ENCODE measurements at places on chromosomes 5 and 9. TPM values are rescaled to one million over a fixed set of nuclear protein-coding genes. Genes with fewer than 3 reads are reported as not detected.

- no peak overlapping the region for H3K4me3 ChIP-seq
- H3K27me3 ChIP-seq: no peaks in the 10 kb centered on the region
- no peak for DNase-seq
Measured at GRCh38 chr9:4404156-4404555, 86.1 kb upstream of the SLC1A1 start.

GRCh38 chr9:110298043-110298605 lies 39.5 kb downstream of the TXNDC8 start:
- no peak overlapping the region for H3K4me3 ChIP-seq
- no peak overlapping the region for H3K27ac ChIP-seq
- H3K4me1 ChIP-seq: no peaks in the 10 kb centered on the region
- DNase-seq: no peak
- no peaks in the 10 kb centered on the region for H3K27me3 ChIP-seq

GRCh38 chr9:7121055-7121454 lies 363.3 kb downstream of the KDM4C start:
- H3K27ac ChIP-seq: no peak overlapping the region
- no peak overlapping the region for H3K4me3 ChIP-seq
- DNase-seq: no peak
- no peaks in the 10 kb centered on the region for H3K27me3 ChIP-seq

DNA sequence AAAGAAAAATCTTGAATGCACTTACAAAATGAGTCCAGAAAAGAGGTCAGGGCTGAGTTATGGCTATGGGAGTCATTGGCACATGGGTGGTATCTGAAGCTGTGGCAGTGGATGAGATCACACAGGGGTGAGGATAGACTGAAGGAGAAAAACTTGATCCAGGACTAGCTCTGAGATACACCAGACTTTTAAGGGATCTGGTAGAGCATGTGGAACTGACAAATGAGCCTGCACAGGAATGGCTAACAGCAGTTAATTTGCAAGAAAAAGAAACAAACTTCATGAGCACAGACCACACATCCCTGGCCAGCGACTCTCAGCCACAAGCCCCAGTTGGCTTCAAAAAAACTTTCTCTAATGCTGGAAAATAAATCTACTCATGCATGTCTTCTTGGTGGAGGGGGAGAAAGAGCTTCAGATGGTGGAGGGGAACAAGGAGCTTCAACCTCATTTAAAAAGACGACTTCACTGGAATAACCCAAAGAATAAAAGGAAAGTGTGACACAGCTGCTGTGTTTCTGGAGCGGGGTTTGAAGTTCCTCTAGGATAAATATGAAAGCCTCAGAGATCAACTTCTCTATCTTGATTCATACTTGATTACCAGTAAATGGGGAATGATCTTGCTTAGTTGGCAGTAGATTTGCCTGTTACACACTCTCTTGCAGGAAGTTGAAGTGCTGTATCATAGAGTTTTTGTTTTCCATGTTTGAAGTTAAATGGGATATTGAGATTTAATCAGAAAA lies 33.6 kb downstream of the TNFAIP8 start:
- peaks cover 19% of the 10 kb centered on the region for H3K36me3 ChIP-seq
- H3K4me3 ChIP-seq: peak overlapping the region; percentile 26
- H3K27me3 ChIP-seq: no peaks in the 10 kb centered on the region
- H3K27ac ChIP-seq: no peak overlapping the region
- H3K4me1 ChIP-seq: peaks cover 40% of the 10 kb centered on the region

GRCh38 chr9:86978922-86979474 lies 31.7 kb upstream of the GAS1 start:
- peaks cover 46% of the 10 kb centered on the region for H3K4me1 ChIP-seq
- no peak overlapping the region for H3K4me3 ChIP-seq
- no peak for DNase-seq
- no peak overlapping the region for H3K27ac ChIP-seq

DNA sequence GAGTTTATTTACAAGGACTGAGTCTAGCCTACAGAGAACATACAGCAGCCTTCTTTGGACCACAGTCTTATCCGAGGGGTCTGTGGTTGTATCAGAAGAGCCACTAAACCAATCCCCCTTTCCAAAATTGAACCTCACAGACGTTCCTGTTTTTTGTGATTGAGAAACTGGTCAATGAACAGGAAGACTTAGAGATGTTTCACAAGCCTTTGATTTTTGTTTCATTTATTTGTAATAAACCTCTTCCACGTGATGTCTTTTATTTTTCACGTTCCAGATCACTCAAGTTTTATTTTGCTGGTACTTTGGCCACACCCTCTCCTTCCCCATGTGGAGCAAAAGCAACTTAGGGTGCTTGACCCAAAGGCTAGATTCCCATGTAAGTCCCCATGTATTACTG lies 16.1 kb downstream of the CCT5 start:
- peaks cover 25% of the 10 kb centered on the region for H3K36me3 ChIP-seq
- H3K27ac ChIP-seq: no peak overlapping the region
- no peak for DNase-seq
- H3K4me3 ChIP-seq: no peak overlapping the region

- DNase-seq: no peak
- peaks cover 8% of the 10 kb centered on the region for H3K4me1 ChIP-seq
- H3K4me3 ChIP-seq: no peak overlapping the region
- no peak overlapping the region for H3K27ac ChIP-seq
- H3K36me3 ChIP-seq: no peaks in the 10 kb centered on the region
- no peaks in the 10 kb centered on the region for H3K27me3 ChIP-seq
Measured at GRCh38 chr9:8560560-8561525, 761.3 kb upstream of the DMAC1 start.

- DNase-seq: no peak
- no peaks in the 10 kb centered on the region for H3K4me1 ChIP-seq
- H3K4me3 ChIP-seq: no peak overlapping the region
- H3K36me3 ChIP-seq: peaks cover 42% of the 10 kb centered on the region
- H3K27ac ChIP-seq: no peak overlapping the region
- H3K27me3 ChIP-seq: no peaks in the 10 kb centered on the region
Measured at GRCh38 chr9:85978496-85978895, 37.5 kb downstream of the NAA35 start.

DNA sequence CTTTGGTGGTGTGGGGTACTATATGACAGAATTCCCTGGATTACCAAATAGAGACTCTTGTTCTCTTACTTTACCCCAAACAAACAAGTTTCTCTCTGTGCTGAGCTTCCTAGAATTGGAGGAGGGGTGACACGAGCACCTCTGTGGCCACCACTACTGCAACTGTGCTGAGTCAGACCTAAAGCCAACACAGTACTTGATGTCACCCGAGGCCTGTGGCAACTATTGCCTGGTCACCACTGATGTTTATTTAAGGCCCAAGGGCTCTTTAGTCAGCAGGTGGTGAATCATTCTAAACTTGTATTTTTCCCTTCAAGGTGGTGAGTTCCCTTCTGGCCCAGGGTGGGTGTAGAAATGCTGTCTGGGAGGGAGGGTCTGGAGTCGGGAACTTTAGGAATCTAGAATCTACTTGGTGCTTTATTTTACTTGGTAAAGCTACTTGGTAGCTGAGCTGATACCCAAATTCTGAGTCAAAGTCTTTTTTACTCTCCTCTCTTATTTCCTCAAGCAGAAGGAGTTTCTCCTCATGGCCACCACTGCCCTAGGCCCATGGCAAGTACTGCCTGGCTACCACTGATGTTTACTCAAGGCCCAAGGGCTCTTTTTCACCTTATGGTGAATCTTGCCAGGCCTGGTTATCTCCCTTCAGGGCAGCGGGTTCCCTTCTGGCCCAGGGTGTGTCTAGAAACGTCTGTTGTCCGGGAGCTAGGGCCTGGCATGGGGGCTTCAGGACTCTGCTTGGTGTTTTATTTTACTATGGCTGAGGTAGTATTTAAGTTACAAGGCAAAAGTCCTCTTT lies 9.8 kb downstream of the LURAP1L start:
- DNase-seq: no peak
- H3K36me3 ChIP-seq: peaks cover 27% of the 10 kb centered on the region
- H3K4me3 ChIP-seq: peak overlapping the region; percentile 5

DNA sequence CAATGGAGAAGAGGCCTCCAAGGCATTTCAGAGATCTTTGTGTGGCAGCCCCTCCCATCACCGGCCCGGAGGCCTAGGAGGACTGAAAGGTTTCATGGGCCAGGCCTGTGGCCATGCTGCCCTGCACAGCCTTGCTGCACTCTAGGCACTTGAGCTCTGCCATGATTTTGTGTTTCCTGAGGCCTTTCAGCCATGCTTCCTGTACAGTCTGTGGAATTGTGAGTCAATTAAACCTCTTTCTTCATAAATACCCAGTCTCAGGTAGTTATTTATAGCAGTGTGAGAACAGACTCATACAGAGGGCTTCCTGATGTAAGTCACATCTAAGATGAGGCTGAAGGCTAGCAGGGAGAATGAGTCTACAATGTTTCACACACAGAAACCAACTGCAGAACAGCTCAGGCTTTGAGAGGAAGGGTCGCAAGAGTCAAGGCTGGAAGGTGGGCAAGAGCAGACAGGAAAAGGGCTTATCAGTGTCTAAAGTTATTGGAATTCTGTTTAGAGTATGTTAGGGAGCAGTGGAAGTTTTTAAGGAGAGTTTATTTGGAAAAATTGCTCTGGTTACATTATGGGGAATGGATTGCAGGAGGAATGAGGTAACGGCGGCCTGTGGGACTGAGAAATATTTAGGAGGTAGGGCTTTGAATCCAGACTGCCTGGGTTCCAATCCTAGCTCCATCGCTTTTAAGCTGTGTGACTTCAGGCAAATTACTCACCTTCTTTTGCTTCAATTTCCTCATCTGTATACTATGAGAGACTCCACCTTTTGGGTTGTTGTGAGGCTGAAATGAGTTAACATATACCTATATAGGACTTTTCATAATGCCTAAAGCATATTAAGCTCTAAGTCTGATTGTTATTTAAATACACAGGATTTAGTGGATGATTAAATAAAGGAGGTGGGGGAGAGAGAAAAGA lies 291.2 kb downstream of the CWC27 start:
- no peak for DNase-seq
- H3K27me3 ChIP-seq: no peaks in the 10 kb centered on the region
- H3K27ac ChIP-seq: no peak overlapping the region
- no peaks in the 10 kb centered on the region for H3K36me3 ChIP-seq
- peaks cover 7% of the 10 kb centered on the region for H3K4me1 ChIP-seq

DNA sequence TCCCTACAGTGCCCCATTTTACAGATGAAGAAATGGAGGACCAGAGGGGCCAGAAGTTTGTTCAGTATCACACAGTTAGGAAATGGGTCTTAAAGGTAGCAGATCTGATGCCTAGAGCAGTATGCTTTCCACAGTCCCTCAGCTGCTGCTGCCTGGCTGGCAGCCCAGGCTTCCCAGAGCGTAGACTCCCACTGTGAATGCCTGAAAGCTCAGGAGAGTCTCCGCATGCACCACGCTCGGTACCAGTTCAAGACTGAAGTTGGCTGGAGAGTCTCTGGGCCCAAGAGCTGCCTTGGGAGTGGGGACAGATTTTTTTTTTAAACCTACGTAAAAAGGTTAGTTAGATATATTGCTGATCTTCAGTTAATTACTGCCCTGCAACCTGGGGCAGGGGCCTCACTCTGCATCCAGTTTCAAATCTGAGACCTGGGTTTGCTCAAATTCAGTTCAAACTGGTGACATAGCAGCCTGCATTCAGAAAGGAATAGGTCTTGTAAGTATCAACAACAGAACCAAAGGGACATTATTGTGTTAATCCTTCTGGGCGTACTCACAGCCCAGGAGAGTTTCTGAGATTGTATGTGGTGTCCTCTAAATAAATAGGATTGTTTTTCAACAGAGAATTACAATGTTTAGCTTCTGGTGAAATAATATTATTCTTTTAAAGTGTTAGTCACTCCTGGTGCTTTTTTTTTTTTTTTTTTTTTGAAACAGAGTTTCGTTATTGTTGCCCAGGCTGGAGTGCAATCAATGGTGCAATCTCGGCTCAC lies 8.3 kb downstream of the NANS start:
- peaks cover 19% of the 10 kb centered on the region for H3K36me3 ChIP-seq
- no peak for DNase-seq
- no peak overlapping the region for H3K27ac ChIP-seq
- H3K4me3 ChIP-seq: no peak overlapping the region
- no peaks in the 10 kb centered on the region for H3K27me3 ChIP-seq
- peaks cover under 1% of the 10 kb centered on the region for H3K4me1 ChIP-seq

GRCh38 chr9:684941-685340 lies 156.6 kb upstream of the DMRT1 start:
- peaks cover 14% of the 10 kb centered on the region for H3K36me3 ChIP-seq
- DNase-seq: no peak
- peak overlapping the region; percentile 68 for H3K27ac ChIP-seq
- peaks cover 44% of the 10 kb centered on the region for H3K4me1 ChIP-seq
- no peaks in the 10 kb centered on the region for H3K27me3 ChIP-seq
- peak overlapping the region; percentile 83 for H3K4me3 ChIP-seq

- H3K4me3 ChIP-seq: no peak overlapping the region
- no peak for DNase-seq
- H3K27me3 ChIP-seq: no peaks in the 10 kb centered on the region
Measured at GRCh38 chr9:128642675-128643245, 13.9 kb downstream of the DYNC2I2 start.

DNA sequence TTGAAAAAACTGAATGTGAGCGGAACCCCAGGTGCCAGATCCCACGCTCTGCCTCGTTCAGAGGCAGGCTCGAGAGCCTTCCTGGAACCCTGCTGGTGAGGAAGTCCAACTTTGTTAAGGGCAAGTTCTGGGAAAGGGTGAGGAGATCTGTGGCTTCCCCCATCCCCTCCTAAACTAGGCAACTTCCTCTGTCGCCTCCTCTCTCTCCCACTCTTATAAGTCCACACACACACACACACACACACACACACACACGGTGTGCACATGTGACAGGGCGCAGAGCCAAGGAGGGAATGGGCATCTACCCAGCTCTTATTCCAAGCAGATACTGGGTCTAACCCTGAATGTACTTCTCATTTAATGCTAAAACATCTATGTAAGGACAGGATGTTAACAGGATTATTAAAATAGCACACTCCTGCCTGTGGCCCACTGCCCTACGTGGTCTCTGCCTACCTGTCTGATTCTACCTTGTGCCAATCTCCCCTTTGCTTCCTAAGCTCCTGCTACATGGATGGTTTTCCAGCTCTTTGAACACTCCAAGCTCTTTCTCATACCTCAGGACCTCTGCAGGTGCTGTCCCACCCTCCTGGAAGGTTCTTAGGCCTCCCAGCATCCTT lies 72.4 kb upstream of the FBXW11 start:
- H3K27ac ChIP-seq: no peak overlapping the region
- H3K27me3 ChIP-seq: no peaks in the 10 kb centered on the region
- DNase-seq: no peak
- H3K4me3 ChIP-seq: peak overlapping the region; percentile 34

ALDH7A1 gene
- total RNA-seq: 60.9 TPM

TTC16 gene
- not detected for total RNA-seq

OR2Y1 gene
- not detected for total RNA-seq

SLCO6A1 gene
- total RNA-seq: 0.43 TPM

PCDHGA10 gene
- 9.8 TPM for total RNA-seq

FOXD4 gene
- 0.17 TPM for total RNA-seq

All from type B pancreatic cell (in vitro differentiated cells).